ENCODE measurements at places on chromosomes 13 and 19.

GRCh38 chr13:73223372-73223781 is 164.6 kb downstream of the KLF5 start:
- DNase-seq, result no peak

DNA sequence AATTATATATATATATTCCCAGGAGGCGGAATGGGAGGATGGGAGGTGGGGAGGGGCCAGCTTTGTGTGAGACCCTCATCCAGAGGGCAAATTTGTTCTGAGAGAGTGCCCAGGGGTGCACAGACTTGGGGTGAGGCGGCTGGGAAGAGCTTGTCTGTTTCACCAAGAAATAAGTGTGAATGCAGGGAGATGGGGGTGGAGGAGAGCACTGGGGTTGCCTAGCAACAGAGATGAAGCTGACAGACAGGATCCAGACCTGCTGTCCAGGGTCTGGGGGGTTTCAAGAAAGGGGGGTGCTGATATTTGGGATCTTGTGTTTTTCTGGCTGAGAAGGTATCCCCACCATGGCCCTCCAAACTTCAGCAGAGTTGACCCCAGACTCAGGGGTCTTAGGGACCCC is 18.6 kb upstream of the TNFAIP8L1 start:
- no peak for DNase-seq

GRCh38 chr13:106520251-106521054 is 15.0 kb downstream of the EFNB2 start:
- no peak for DNase-seq

- no peak for DNase-seq
These were observed 491.8 kb downstream of the DIAPH3 start for GRCh38 chr13:59671881-59672280.

GRCh38 chr19:12546068-12546467 is 5.2 kb downstream of the ZNF564 start:
- no peak for DNase-seq

GRCh38 chr13:39692660-39693438 is 37.4 kb downstream of the COG6 start:
- DNase-seq, result no peak

DNA sequence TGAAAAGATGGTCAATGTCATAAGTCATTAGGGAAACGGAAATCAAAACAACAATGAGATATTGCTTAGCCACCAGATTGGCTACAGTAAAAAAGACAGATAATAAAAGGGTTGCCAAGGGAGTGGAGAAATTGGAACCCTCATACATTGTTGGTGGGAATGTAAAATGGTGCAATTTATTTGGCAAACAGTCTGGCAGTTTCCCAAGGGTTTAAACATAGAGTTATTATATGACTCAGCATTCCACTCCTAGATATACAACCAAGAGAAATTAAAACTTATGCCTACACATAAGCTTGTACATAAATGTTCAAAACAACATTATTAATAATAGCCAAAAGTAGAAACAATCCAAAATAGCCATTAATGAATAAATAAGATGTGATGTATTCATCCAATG is 9.9 kb upstream of the ZNF227 start:
- DNase-seq, result no peak

- no peak for DNase-seq
These were observed 53.4 kb downstream of the ABCC4 start for GRCh38 chr13:95247852-95248251.

- peak; percentile 47 for DNase-seq
These were observed 40.3 kb downstream of the RCBTB2 start for GRCh38 chr13:48492470-48493065.

GRCh38 chr13:106478116-106478515 is 57.3 kb downstream of the EFNB2 start:
- no peak for DNase-seq

GRCh38 chr13:50370303-50370950 is 355.2 kb downstream of the KCNRG start:
- DNase-seq, result no peak
